ENCODE measurements at places on chromosomes 3 and 15.
A peak's percentile ranks its signal among the peaks of the same experiment; 100 is the strongest.

GRCh38 chr15:74315626-74316025 lies 51.8 kb downstream of the CYP11A1 start:
- H3K4me1 ChIP-seq = no peaks in the 10 kb centered on the region
- H3K27me3 ChIP-seq = peaks cover 40% of the 10 kb centered on the region
- DNase-seq = peak; percentile 19
- H3K36me3 ChIP-seq = no peaks in the 10 kb centered on the region

DNA sequence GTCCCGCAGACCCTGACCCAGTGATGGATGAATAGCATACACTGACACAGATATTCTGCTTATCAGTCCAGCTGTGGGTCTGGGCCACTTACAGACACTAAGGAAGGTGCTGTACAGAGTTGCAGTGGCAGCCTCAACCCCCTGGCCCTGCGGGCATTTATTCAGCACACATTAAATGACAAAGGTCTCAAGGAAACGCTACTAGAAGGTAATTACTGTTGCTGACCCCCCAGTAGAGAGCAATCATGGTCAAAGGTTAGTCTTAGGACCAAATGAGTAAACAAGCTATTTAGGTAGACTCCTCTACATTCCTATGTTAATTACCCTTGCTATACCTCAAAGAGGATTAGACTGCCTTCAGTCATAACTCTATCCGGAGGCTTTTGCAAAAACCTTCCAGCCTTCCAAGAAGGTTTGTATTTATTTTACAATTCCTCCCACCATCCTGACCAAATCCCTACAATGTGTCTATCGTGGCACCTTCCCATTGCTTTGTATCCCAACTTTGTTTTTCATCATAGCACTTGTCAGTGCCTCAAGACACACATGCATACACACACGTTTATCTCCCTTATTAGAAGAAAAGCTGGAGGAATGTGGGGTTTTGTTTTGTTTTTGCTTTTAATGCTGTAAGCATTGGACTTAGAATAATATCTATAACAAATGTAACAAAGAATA lies 227.9 kb downstream of the PYDC2 start:
- H3K4me1 ChIP-seq = no peaks in the 10 kb centered on the region
- H3K27me3 ChIP-seq = no peaks in the 10 kb centered on the region
- no peak overlapping the region for H3K4me3 ChIP-seq
- no peak overlapping the region for H3K27ac ChIP-seq

- no peaks in the 10 kb centered on the region for H3K4me1 ChIP-seq
- no peak for DNase-seq
- no peak overlapping the region for H3K27ac ChIP-seq
Measured at GRCh38 chr3:10766049-10766705, 49.9 kb upstream of the SLC6A11 start.

- peak; percentile 57 for DNase-seq
- no peaks in the 10 kb centered on the region for H3K36me3 ChIP-seq
- H3K27me3 ChIP-seq = no peaks in the 10 kb centered on the region
- H3K27ac ChIP-seq = no peak overlapping the region
- H3K4me1 ChIP-seq = peaks cover 4% of the 10 kb centered on the region
- no peak overlapping the region for H3K4me3 ChIP-seq
Measured at GRCh38 chr3:177679568-177680471, 482.5 kb upstream of the TBL1XR1 start.

GRCh38 chr3:114207768-114208167 lies 28.9 kb upstream of the DRD3 start:
- H3K4me1 ChIP-seq = no peaks in the 10 kb centered on the region
- no peak overlapping the region for H3K4me3 ChIP-seq
- H3K27ac ChIP-seq = no peak overlapping the region
- peak; percentile 31 for DNase-seq

DNA sequence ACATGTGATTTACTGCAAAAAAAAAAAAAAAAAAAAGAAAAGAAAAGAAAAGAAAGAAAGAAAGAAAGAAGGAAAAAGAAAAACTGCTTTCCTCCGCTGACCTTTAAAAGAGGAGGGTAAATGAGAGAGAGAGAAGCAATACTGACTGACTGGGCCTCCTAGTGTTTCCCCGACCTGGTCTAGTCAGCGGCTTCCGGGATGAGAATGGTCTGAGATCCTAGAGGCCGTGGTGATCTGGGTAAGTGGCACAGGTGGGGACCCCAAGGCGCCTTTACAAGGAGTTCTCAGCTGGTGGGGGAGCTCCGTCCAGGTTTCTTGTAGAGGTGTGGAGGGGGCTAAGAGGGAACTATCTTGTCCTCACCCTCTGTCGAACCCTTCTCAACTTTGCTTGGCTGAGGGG lies 223.1 kb downstream of the MEIS2 start:
- no peaks in the 10 kb centered on the region for H3K4me1 ChIP-seq
- peak overlapping the region; percentile 0 for H3K27ac ChIP-seq
- no peaks in the 10 kb centered on the region for H3K36me3 ChIP-seq
- no peaks in the 10 kb centered on the region for H3K27me3 ChIP-seq
- no peak for DNase-seq
- peak overlapping the region; percentile 50 for H3K4me3 ChIP-seq

DNA sequence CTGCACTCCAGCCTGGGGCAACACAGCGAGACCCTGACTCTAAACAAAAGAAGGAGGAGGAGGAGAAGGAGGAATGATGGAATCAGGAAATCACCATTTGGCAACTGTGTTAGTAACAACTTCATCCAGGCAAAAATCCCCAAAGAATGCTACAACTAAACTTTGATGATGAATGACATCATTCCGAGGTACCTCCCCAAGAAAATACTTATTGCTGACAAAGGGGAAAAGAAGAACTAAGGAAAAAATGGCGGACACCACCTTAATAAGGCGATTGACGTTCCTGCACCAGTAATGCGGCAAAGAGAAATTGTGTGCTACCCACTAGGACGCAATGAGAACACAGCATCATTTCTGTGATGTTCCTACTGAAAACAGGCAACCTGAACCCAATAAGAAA lies 78.2 kb upstream of the SLC6A11 start:
- no peak for DNase-seq
- no peak overlapping the region for H3K4me3 ChIP-seq
- no peak overlapping the region for H3K27ac ChIP-seq
- H3K27me3 ChIP-seq = peaks cover 64% of the 10 kb centered on the region

- H3K27ac ChIP-seq = no peak overlapping the region
- no peaks in the 10 kb centered on the region for H3K4me1 ChIP-seq
- H3K27me3 ChIP-seq = no peaks in the 10 kb centered on the region
- no peak for DNase-seq
Measured at GRCh38 chr3:145450018-145450682, 710.8 kb downstream of the PLOD2 start.

DNA sequence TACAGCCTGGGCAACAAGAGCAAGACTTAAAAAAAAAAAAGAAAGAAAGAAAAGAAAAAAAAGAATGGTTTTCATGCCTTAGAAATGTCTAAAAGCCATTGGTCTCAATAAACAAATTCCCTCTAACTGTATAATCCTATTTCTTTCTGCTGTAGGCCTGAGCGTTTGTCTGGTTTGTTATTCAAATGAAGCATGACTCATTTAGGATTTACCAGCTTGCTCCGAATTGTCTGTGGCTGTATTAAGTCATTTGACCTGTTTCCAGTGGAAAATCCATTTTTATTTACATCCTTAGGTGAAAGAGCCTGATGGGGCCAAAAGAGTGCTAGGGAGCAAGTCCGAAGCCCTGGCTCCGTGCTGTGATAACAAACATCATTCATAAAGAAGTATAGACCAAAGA lies 73.8 kb downstream of the BDH1 start:
- no peak overlapping the region for H3K27ac ChIP-seq
- no peak overlapping the region for H3K4me3 ChIP-seq
- no peaks in the 10 kb centered on the region for H3K4me1 ChIP-seq
- no peaks in the 10 kb centered on the region for H3K36me3 ChIP-seq
- no peaks in the 10 kb centered on the region for H3K27me3 ChIP-seq

GRCh38 chr3:188776447-188776846 lies 395.3 kb upstream of the TPRG1 start:
- H3K36me3 ChIP-seq = no peaks in the 10 kb centered on the region
- no peaks in the 10 kb centered on the region for H3K4me1 ChIP-seq
- no peak overlapping the region for H3K27ac ChIP-seq
- no peak overlapping the region for H3K4me3 ChIP-seq

DNA sequence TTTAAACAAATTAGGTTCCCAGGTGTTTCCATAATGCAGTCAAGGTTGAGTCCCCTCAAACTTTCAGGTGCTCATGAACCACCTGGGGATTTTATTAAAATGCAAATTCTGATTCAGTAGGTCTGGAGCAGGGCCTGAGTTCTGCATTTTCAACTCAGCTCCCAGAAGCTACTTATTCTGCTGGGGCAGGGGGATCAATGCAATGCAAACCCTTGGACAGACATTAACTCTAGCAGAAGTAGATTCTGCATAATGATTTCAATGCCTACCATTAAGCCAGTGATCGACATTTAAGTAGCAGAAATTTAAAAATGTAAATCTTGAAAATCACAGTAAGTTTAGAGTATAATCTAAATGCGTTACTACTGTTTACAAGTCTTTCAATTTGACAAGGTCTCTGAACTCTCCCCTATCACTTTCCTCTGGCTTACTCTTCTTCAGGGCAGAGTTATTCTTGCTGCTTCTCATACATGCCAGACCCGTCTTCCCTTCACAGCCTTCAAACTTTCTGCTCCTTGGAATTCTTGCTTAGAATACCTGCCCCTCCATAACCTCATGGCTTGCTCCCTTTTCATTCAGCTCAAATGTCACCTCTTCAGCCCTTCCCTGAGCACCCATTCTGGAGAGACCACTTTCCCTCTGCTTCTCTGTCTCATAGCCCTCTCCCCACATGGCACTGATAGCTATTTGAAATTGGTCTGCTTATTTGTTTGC lies 19.3 kb upstream of the DPPA4 start:
- no peak overlapping the region for H3K27ac ChIP-seq
- H3K36me3 ChIP-seq = no peaks in the 10 kb centered on the region
- H3K4me1 ChIP-seq = no peaks in the 10 kb centered on the region
- DNase-seq = no peak
- H3K4me3 ChIP-seq = no peak overlapping the region

- H3K27me3 ChIP-seq = no peaks in the 10 kb centered on the region
- no peak for DNase-seq
- no peaks in the 10 kb centered on the region for H3K4me1 ChIP-seq
- no peak overlapping the region for H3K27ac ChIP-seq
- no peaks in the 10 kb centered on the region for H3K36me3 ChIP-seq
Measured at GRCh38 chr15:46815765-46816164, 901.5 kb upstream of the SEMA6D start.

DNA sequence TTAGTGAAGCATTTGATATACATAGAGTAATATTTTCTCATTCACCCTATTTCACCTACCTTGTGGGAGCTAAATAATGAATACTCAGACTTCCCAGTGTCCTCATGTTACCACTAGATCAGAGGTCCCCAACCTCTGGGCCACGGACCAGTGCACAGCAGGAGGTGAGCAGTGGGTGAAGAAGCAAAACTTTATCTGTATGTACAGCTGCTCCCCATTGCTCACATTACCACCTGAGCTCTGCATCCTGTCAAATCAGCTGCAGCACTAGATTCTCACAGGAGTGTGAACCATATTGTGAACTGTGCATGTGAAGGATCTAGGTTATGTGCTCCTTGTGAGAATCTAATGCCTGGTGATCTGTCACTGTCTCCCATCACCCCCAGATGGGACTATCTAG lies 79.4 kb downstream of the RETNLB start:
- no peaks in the 10 kb centered on the region for H3K4me1 ChIP-seq
- DNase-seq = no peak
- H3K36me3 ChIP-seq = no peaks in the 10 kb centered on the region

DNA sequence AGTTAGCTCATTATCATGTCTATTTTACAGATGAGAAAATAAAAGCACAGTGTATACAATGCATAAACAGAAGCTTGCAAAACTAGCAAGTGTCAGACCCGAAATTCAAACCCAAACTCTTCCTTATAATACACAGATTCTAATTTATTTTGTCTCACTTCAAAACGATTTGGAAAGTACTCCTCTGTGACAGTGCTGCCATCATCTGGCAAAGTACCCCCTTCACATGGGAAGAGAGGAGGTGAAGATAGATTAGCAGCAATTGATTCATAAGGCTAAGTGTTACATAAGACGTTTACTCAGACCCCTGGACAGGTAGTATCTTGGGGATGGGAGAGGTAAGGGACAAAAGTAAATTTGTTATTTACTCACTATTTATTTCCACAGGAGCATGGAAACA lies 744.0 kb upstream of the SGO1 start:
- no peaks in the 10 kb centered on the region for H3K4me1 ChIP-seq
- no peaks in the 10 kb centered on the region for H3K36me3 ChIP-seq
- H3K27ac ChIP-seq = no peak overlapping the region
- no peak overlapping the region for H3K4me3 ChIP-seq
- DNase-seq = peak; percentile 46
- H3K27me3 ChIP-seq = no peaks in the 10 kb centered on the region

DNA sequence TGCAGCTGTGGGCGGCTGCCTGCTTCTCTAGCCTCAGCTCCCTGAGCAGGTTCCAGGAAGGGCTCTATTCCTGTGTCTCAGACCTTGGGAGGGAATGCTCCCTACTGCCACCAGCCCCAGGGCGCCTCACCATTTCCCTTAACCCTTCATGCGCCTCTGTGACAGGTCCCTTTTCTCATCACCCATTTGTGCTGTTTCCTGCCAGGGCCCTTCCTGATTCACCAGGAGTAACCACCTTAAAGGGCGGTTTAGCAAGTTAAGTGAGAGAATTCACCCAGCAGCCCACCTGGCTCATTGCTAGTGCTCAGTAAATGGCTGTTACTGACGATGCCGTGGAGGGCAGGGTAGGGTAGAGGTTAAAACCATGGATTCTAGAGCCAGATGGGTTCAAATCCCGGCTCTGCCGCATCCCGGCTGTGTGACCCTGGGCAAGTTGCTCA lies 87.8 kb downstream of the WNT7A start:
- H3K36me3 ChIP-seq = no peaks in the 10 kb centered on the region
- H3K27me3 ChIP-seq = peaks cover 96% of the 10 kb centered on the region
- H3K27ac ChIP-seq = no peak overlapping the region
- H3K4me3 ChIP-seq = no peak overlapping the region

DNA sequence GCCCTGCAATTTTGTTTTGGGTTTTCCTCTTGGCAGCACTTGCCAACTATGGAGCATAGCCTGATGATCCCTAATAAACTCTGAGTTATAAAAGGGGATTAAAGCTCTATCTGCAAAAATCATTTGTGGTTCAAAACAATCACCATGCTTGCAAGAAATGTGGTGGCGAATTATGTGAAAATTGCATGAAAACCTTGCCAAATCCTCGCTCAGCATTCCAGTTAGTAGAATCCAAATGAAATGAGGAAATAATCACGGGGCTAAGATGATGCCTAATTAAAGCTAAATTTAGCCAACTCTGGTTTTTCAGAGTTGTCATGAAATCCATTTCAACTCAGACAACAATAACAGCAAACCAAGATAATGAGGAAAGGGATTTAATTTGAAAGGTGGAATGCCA lies 73.0 kb upstream of the PROK2 start:
- no peaks in the 10 kb centered on the region for H3K36me3 ChIP-seq
- no peaks in the 10 kb centered on the region for H3K27me3 ChIP-seq
- H3K4me1 ChIP-seq = no peaks in the 10 kb centered on the region
- no peak overlapping the region for H3K27ac ChIP-seq

- no peaks in the 10 kb centered on the region for H3K4me1 ChIP-seq
- H3K27ac ChIP-seq = no peak overlapping the region
- H3K36me3 ChIP-seq = no peaks in the 10 kb centered on the region
- no peak for DNase-seq
Measured at GRCh38 chr3:48407542-48408099, 22.3 kb downstream of the PLXNB1 start.

GRCh38 chr3:100226712-100227429 lies 33.9 kb upstream of the TBC1D23 start:
- no peaks in the 10 kb centered on the region for H3K4me1 ChIP-seq
- H3K27ac ChIP-seq = no peak overlapping the region
- H3K4me3 ChIP-seq = no peak overlapping the region
- DNase-seq = no peak
- no peaks in the 10 kb centered on the region for H3K36me3 ChIP-seq
- no peaks in the 10 kb centered on the region for H3K27me3 ChIP-seq

- DNase-seq = no peak
- H3K27me3 ChIP-seq = no peaks in the 10 kb centered on the region
- no peaks in the 10 kb centered on the region for H3K36me3 ChIP-seq
- H3K4me3 ChIP-seq = no peak overlapping the region
- H3K4me1 ChIP-seq = no peaks in the 10 kb centered on the region
Measured at GRCh38 chr3:62159709-62160092, 213.6 kb downstream of the FEZF2 start.

All from MM.1S (cell line).